Naive thymus-derived CD4-positive, alpha-beta T cell (primary cell): ENCODE measurements at places on chromosomes 5 and 9. TPM values are rescaled to one million over a fixed set of nuclear protein-coding genes. Genes with fewer than 3 reads are reported as not detected.
A peak's percentile ranks its signal among the peaks of the same experiment; 100 is the strongest.

GRCh38 chr5:136054142-136055019 lies 25.6 kb downstream of the TGFBI start:
- no peaks in the 10 kb centered on the region for H3K4me1 ChIP-seq
- H3K27me3 ChIP-seq, result no peaks in the 10 kb centered on the region
- no peak overlapping the region for H3K4me3 ChIP-seq
- H3K27ac ChIP-seq, result no peak overlapping the region
- H3K36me3 ChIP-seq, result no peaks in the 10 kb centered on the region
- no peak for DNase-seq

GRCh38 chr5:6819521-6819920 lies 106.3 kb downstream of the TENT4A start:
- DNase-seq, result no peak
- H3K27me3 ChIP-seq, result no peaks in the 10 kb centered on the region
- H3K4me3 ChIP-seq, result no peak overlapping the region
- H3K4me1 ChIP-seq, result no peaks in the 10 kb centered on the region
- H3K36me3 ChIP-seq, result no peaks in the 10 kb centered on the region

- no peak for DNase-seq
- H3K27me3 ChIP-seq, result no peaks in the 10 kb centered on the region
- H3K4me1 ChIP-seq, result no peaks in the 10 kb centered on the region
- no peak overlapping the region for H3K27ac ChIP-seq
- no peak overlapping the region for H3K4me3 ChIP-seq
Measured at GRCh38 chr5:72377910-72378638, 57.9 kb downstream of the PTCD2 start.

DNA sequence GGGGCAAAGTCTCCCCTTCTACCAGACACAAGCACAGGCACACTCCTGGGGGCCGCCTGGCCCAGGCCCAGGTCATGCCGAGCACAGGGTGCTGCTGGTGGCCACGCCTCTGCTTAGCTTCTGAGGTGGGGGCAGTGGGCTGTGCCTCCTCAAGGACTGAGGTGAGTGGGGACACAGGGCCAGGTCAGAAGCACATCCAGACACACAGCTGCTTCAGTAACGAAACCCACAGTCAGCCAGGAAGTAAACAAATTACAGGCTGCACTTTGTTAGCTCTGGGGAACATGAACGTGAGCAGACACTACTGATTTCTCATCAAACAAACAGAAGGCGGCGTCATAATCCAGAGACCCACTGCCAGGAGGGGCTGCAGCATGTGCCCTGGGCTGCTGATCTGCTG lies 192.4 kb downstream of the HSPA4 start:
- H3K4me1 ChIP-seq, result peaks cover 9% of the 10 kb centered on the region
- H3K36me3 ChIP-seq, result no peaks in the 10 kb centered on the region
- H3K4me3 ChIP-seq, result no peak overlapping the region
- no peak overlapping the region for H3K27ac ChIP-seq
- H3K27me3 ChIP-seq, result no peaks in the 10 kb centered on the region

DNA sequence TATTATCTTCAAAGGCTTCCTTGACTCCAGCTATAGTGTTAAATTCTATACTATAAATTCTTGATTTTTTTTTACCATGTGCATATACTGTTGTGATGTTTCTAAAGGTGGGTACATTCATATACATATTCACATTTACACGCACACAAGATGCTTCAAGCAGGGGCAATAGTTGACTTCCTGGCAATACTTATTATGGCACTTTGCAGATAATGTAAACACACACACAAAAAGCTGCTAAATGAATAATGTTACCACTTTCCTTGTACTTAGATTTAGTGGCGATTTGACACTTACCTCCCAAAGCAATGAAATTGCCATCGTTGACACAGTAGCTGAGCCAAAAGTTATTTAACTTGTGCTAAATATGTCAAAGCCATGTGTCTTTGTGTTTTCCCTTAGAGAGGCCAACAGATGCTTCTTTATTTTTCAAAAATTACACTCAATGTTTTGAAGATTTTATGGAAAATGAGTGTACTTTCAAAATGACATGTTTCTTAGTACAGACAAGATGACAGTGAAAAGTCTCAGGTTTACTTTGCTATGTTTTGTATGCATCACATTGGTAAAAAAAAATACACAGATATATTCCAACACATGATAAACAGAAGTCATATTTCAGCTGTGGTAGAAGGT lies 12.2 kb upstream of the ERAP2 start:
- DNase-seq, result no peak
- H3K4me3 ChIP-seq, result no peak overlapping the region
- no peaks in the 10 kb centered on the region for H3K27me3 ChIP-seq
- H3K27ac ChIP-seq, result no peak overlapping the region

DNA sequence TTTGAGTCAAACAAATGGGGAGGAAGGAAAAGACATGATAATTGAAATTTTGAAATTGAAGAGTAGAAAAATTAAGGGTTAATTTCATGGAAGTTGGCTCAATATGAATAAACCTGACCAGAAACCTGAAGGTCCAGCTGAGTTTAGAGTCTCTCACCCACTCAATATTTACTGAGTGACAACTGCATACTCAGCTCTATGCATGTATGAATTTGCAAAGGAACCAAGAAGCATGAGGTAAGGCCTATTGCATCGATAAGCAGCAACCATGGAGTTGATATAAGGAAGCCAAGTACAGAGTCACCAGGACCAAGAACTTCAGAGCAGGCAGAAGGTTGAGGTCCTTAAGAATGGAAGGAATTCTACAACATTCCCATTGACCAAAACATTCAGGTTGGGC lies 163.4 kb downstream of the SEMA5A start:
- no peak overlapping the region for H3K27ac ChIP-seq
- no peaks in the 10 kb centered on the region for H3K4me1 ChIP-seq
- no peaks in the 10 kb centered on the region for H3K36me3 ChIP-seq

DNA sequence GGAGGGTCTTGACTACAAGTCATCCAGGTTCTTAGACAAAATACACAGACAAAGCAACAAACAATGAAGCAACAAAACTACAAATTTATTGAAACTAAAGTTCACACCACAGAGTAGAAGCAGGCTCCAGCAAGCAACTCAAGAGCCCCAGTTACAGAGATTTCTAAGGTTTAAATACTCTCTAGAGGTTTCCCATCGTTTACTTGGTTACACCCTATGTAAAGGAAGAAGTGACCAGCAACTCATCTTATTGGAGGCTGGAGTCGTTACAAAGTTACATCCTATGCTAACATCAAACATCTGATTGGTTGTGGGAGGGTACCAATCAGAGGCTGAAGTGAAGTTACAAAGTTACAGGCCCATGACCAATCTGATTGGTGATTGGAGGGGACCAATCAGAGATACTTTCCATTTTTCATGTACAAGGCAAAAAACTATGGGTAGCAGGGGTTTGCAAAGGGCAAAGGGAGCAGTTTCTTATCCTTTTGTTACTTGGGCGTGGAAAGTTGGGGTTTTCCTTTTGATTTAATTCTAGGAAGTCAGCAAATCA lies 2292.6 kb upstream of the C9orf72 start:
- H3K4me3 ChIP-seq, result no peak overlapping the region
- no peaks in the 10 kb centered on the region for H3K27me3 ChIP-seq
- H3K36me3 ChIP-seq, result no peaks in the 10 kb centered on the region
- no peaks in the 10 kb centered on the region for H3K4me1 ChIP-seq
- H3K27ac ChIP-seq, result no peak overlapping the region

- H3K27ac ChIP-seq, result no peak overlapping the region
- no peaks in the 10 kb centered on the region for H3K4me1 ChIP-seq
- no peaks in the 10 kb centered on the region for H3K27me3 ChIP-seq
- H3K36me3 ChIP-seq, result no peaks in the 10 kb centered on the region
Measured at GRCh38 chr9:69499407-69499806, 172.8 kb downstream of the APBA1 start.

DNA sequence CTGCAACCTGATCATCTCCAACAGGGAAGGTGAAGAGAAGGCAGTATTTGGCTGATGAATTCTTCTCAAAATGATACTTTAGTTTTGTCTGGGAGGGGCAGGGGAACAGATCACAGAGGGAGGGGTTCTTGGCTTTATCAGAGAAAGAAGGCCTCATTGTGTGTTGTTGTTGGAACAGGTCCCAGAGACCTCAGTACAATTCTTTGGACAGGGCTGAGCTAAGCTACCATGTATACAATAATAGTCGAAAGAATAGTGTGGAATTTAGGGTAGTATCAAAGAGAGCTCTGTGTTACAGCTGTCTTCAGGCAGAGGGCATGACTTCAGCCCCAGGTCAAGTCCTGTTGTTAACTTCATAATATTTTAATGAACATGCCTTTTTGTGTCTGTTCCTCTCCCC lies 39.9 kb downstream of the ARHGAP26 start:
- no peaks in the 10 kb centered on the region for H3K27me3 ChIP-seq
- H3K27ac ChIP-seq, result no peak overlapping the region
- H3K36me3 ChIP-seq, result no peaks in the 10 kb centered on the region
- no peak for DNase-seq

GRCh38 chr9:90966031-90966290 lies 164.3 kb downstream of the SYK start:
- no peak for DNase-seq
- H3K27ac ChIP-seq, result no peak overlapping the region
- H3K4me3 ChIP-seq, result no peak overlapping the region
- H3K36me3 ChIP-seq, result no peaks in the 10 kb centered on the region

- H3K27ac ChIP-seq, result no peak overlapping the region
- no peaks in the 10 kb centered on the region for H3K36me3 ChIP-seq
- DNase-seq, result no peak
- no peak overlapping the region for H3K4me3 ChIP-seq
- no peaks in the 10 kb centered on the region for H3K27me3 ChIP-seq
Measured at GRCh38 chr5:112685386-112685785, 52.3 kb upstream of the APC start.

DNA sequence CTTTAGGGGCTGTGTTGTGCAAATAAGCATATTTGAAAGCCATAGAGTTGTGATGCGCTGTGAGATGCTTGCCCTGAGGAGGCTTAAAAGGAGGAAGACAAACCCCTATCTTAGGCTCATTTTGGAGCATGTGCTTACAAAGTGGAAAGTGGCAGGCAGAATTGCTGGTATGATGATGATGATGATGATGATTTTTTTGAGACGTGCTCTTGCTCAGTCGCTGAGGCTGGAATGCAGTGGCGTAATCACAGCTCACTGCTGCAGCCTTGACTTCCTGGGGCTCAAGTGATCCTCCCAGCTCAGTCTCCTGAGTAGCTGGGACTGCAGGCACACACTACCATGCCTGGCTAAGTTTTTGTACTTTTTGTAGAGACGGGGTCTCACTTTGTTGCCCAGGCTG lies 1.7 kb downstream of the CNOT8 start:
- no peaks in the 10 kb centered on the region for H3K27me3 ChIP-seq
- H3K4me3 ChIP-seq, result peak overlapping the region; percentile 74
- H3K27ac ChIP-seq, result peak overlapping the region; percentile 97
- no peaks in the 10 kb centered on the region for H3K36me3 ChIP-seq

DNA sequence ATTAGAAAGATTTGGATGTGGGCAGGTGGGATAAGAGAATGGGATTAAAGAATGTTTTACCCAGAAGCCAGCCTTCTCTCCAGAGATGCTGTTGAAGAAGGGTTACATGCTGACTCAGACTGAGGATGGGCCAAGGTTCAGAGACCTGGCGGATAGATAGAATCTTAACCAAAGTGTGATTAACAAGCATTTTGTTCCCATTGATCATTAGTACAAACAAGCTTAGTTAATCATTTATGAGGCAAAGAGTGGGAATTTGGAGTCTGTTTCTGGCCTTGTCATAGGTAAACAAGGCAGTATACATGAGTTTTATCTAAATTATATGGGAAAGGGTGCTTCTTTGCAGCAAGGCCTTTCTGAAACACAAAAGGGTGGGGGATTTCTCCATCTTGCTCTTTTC lies 20.8 kb upstream of the DTWD2 start:
- no peaks in the 10 kb centered on the region for H3K27me3 ChIP-seq
- no peak overlapping the region for H3K27ac ChIP-seq
- H3K4me3 ChIP-seq, result no peak overlapping the region
- no peaks in the 10 kb centered on the region for H3K4me1 ChIP-seq
- no peak for DNase-seq

DNA sequence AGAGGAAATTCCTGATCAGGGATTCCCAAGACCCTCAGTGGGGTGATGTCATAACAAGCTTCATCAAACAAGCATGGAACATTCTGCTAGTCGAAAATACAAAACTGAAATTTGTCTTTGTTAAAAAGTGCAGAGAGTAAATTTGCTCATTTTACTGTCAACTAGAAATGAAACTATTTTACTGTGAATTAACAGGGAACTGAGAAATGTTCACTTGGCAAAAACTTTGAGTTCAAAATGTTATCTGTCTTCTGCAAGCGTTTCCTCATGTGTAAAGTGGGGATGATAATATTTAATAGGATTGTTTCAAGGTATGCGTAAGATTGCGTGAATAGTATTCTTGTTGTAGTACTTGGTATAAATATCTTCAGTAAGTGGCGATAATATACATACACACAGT lies 45.4 kb downstream of the ALDH1A1 start:
- no peak overlapping the region for H3K4me3 ChIP-seq
- no peak for DNase-seq
- no peak overlapping the region for H3K27ac ChIP-seq
- no peaks in the 10 kb centered on the region for H3K36me3 ChIP-seq
- no peaks in the 10 kb centered on the region for H3K27me3 ChIP-seq

DNA sequence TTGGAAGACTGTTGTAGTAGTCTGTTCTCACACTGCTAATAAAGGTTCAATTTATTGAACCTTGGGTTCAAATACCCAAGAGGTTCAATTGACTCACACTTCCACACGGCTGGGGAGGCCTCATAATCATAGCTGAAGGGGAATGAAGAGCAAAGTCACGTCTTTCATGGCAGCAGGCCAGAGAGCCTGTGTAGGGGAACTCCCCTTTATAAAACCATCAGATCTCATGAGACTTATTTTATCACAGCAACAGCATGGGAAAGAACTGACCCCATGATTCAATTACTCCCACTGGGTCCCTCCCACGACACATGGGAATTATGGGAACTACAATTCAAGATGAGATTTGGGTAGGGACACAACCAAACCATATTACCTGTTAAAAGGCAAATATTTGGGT lies 268.2 kb downstream of the TMEM167A start:
- H3K4me1 ChIP-seq, result no peaks in the 10 kb centered on the region
- no peak overlapping the region for H3K4me3 ChIP-seq
- H3K27ac ChIP-seq, result no peak overlapping the region
- no peaks in the 10 kb centered on the region for H3K27me3 ChIP-seq
- H3K36me3 ChIP-seq, result no peaks in the 10 kb centered on the region

- H3K27ac ChIP-seq, result no peak overlapping the region
- H3K36me3 ChIP-seq, result no peaks in the 10 kb centered on the region
- DNase-seq, result no peak
- no peaks in the 10 kb centered on the region for H3K27me3 ChIP-seq
- H3K4me3 ChIP-seq, result no peak overlapping the region
- H3K4me1 ChIP-seq, result no peaks in the 10 kb centered on the region
Measured at GRCh38 chr5:158869854-158870253, 229.9 kb downstream of the EBF1 start.

- H3K36me3 ChIP-seq, result no peaks in the 10 kb centered on the region
- no peak overlapping the region for H3K27ac ChIP-seq
- no peaks in the 10 kb centered on the region for H3K4me1 ChIP-seq
- no peaks in the 10 kb centered on the region for H3K27me3 ChIP-seq
Measured at GRCh38 chr9:2502210-2502609, 119.4 kb upstream of the VLDLR start.

Gene CCDC171
- 3.7 TPM for total RNA-seq

Gene TLR4
- total RNA-seq, result 1.5 TPM

Gene GRIN1
- not detected for total RNA-seq

Gene GABRB2
- total RNA-seq, result not detected

Gene RNF44
- total RNA-seq, result 283 TPM

Gene C9
- not detected for total RNA-seq

Gene MED27
- total RNA-seq, result 25.7 TPM

Gene NFIB
- total RNA-seq, result not detected

Gene FGF1
- total RNA-seq, result not detected

Gene SOWAHA
- not detected for total RNA-seq

Gene DOK3
- total RNA-seq, result 2.4 TPM
